ENCODE measurements at places on chromosomes 12 and 14.

GRCh38 chr14:69261761-69262331 lies 1.9 kb downstream of the GALNT16 start:
- peak; percentile 55 for DNase-seq

DNA sequence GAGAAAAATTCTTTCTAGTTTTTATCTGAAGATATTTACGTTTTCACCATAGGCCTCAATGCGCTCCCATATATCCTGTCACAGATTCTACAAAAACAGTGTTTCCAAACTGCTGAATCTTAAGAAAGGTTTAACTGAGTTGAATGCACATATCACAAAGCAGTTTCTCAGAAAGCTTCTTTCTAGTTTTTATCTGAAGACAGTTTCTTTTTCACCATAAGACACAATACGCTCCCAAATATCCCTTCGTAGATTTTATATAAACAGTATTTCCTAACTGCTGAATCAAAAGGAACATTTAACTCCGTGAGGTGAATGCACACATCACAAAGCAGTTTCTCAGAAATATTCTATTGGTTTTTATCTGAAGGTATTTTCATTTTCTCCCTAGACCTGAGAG lies 385.5 kb downstream of the ALG10 start:
- DNase-seq = no peak

GRCh38 chr14:60226298-60226697 lies 22.7 kb upstream of the PPM1A start:
- DNase-seq = no peak

DNA sequence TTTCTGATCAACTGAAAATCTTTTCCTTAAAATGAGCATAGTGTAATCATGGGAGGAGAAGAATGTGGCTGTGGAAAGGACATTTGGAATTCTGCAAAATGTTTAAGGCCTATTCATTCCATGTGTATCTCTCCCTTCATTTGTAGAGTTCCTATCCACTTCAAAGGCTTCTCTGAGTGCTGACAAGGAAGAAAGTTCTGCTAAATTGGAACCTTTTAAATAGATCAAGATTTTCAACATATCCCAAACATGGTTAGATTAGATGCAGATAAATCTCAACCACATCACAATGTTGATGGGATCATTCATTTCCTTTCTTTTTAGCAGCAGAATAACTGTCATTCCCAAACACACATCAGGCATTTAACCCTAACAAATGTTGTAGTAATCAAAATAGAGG lies 28.4 kb upstream of the SIX1 start:
- no peak for DNase-seq

DNA sequence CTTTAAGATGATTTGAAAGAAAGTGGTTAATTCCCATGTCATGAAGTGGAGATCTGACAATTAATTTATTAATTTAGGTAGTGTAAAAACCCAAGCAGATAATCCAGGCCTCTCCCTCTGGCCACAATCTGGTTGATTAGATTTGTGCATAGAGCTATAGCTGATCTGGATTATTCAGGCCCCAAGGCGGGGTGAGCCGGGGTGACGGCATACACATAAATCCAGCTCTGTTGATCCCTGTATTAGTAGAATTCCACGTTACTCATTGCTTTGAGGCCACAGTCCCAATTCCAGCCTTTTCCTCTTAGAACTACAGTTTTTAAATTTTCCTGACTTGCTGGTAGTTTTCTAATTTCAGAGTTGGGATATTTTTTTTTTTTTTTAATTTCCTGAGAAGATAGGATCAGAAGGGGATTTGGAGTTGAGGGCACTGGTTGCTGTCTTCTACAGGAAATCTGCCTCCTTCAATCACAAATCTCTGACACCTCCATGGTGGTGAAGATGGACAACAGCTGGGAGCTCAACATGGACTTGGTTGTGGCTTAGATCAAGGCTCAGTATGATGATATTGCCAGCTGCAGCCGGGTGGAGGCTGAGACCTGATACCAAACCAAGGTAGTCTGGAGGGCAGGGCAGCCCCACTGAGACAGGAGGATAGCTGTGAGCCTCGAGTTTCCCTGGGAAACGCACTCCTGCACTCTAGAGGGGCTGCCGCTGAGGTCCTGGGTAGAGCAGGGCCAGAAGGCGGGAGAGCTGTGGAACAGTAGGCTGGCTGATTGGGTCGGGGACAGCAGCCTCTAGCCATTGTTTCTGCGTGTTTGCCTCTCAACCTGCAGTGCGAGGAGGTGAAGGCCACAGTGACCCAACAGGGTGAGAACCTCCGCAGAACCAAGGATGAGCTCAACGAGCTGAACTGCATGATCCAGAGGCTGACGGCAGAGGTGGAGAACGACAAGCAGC lies 19.4 kb downstream of the KRT85 start:
- DNase-seq = no peak

GRCh38 chr14:20274062-20274461 lies 31.7 kb downstream of the TTC5 start:
- no peak for DNase-seq

DNA sequence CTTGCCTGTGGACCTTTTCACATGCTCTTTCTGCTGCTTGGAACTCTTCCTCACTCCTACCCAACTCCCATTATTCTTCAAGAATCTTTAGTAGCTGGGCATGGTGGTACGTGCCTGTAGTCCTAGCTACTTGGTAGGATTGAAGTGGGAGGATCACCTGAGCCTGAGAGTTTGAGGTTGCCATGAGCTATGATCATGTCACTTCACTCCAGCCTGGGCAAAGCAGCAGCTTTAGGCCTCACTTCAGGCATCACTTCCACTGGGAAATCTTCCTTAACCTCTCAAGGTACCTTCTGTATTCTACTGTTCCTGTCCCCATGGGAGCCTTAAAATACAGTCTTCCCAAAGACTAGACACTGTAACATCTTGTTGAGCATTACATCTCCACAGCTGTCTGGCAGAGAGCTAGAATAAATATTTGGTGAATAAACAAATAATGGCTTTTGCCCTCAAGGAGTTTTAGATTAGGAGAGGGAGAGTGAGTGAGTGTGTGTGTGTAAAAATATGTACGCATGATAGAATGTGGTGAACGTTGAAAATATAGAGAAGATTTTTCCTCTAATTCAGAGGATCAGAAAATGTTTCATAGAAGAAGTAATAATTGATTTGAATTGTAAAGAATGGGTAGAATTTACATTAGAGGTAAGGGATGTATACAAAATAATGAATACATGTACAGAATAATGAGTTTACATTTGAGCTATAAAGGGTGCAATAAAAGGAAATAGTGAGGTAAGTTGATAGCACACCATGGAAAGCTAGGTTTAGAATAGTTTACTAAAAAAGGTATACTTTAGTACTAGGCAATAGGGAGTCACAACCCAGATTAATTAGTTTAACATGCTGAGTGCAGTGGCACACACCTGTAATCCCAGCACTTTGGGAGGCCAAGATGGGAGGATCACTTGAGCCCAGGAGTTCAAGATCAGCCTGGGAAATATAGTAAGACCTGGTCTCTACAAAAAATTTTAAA lies 29.2 kb upstream of the BMAL2 start:
- DNase-seq = no peak

DNA sequence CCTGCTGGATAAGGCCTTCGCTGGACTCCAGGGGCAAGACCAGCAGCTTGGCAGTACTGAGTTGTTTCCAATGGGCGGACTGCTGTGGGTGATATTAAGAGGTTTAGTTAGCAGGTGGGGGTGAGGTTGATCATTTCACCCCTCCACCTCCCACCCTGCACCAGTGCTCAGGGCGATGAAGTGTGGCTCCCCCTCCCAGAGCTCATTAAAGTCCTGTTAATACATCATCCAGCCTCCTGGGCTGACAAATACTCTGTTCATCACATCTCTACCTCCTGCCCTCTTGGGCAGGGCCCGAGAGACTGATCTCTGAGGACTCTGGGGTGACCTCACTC lies 2.4 kb upstream of the FIGNL2 start:
- no peak for DNase-seq

- no peak for DNase-seq
These were observed 37.4 kb downstream of the RASSF8 start for GRCh38 chr12:25995906-25996305.

- DNase-seq = no peak
These were observed 4.0 kb downstream of the TMPO start for GRCh38 chr12:98519257-98519907.

GRCh38 chr12:121467638-121468498 lies 68.0 kb downstream of the RNF34 start:
- no peak for DNase-seq

- DNase-seq = no peak
These were observed 60.0 kb downstream of the PPP2R5C start for GRCh38 chr14:101821528-101821927.

- no peak for DNase-seq
These were observed 11.0 kb upstream of the IRF2BPL start for GRCh38 chr14:77039285-77040058.

- DNase-seq = no peak
These were observed 61.4 kb downstream of the KICS2 start for GRCh38 chr12:64160711-64161060.

- peak; percentile 72 for DNase-seq
These were observed 61.4 kb downstream of the VWF start for GRCh38 chr12:6062757-6063735.

- DNase-seq = no peak
These were observed 31.5 kb upstream of the GZMB start for GRCh38 chr14:24665440-24665991.

- peak; percentile 75 for DNase-seq
These were observed 811 bp downstream of the TMCC3 start for GRCh38 chr12:94649349-94650142.

DNA sequence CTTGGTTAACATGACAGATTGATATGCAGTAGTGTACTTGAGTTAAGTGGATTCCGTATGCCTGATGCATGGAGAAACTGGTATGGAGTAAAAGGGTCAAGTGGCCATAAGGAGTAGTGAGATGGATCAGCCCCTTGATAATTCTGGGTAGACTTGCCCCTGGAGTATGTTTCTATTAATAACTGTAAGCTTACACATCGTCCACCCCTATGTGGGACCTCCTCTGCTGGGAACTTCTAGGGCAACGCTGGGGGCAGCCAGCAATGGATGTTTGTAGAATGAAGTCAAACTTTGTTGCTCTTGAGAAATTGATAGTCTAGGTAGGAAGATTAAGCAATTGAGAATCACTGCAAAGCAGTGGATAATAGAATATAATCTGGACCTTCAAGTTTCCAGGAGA lies 3.5 kb downstream of the C12orf75 start:
- DNase-seq = no peak

DNA sequence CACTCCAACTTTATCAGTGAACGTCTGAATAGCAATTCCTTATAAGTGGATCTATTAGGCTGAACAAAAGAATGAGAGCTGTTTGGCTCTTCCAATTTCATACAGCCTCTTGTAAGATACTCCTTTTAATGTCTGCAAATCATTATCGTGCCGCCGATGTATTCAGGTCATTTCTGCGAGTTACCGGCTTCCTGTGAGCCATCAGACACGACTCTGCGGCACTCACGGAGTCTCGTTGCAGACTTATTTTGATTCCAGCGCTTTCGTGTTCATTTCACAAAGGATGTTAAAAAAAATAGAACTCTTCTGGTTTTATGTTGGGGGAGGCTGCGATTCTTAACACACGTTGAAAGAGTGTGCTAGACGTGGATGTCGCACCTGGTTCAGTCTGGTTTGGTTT lies 106.6 kb downstream of the GLT1D1 start:
- no peak for DNase-seq

DNA sequence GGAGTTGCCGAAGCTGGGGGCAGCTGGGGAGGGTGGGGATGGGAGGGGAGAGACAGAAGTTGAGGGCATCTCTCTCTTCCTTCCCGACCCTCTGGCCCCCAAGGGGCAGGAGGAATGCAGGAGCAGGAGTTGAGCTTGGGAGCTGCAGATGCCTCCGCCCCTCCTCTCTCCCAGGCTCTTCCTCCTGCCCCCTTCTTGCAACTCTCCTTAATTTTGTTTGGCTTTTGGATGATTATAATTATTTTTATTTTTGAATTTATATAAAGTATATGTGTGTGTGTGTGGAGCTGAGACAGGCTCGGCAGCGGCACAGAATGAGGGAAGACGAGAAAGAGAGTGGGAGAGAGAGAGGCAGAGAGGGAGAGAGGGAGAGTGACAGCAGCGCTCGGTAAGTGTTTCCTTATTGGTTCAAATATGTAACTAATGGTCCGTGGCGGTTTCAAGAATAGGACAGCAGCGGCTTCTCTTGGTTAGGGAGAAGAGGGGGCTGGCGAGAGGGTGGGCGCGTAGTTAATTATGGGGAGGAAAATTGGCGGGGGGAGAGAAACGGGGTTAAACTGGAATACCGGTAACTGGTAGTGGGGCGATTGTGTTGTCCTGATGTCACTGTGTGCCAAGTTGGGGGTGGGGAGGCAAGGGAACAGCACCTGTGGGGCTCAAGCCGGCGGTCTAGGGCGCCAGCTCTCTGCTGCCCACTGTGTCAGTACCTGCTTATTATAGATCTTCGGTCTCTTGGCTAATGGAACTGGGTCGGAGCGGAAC lies 8.4 kb downstream of the HOXC8 start:
- no peak for DNase-seq

GRCh38 chr14:88488081-88488480 lies 66.7 kb downstream of the PTPN21 start:
- DNase-seq = no peak

GRCh38 chr12:107109726-107110719 lies 16.7 kb upstream of the CRY1 start:
- no peak for DNase-seq

- peak; percentile 61 for DNase-seq
These were observed 1.8 kb downstream of the GLI1 start for GRCh38 chr12:57461276-57461916.

DNA sequence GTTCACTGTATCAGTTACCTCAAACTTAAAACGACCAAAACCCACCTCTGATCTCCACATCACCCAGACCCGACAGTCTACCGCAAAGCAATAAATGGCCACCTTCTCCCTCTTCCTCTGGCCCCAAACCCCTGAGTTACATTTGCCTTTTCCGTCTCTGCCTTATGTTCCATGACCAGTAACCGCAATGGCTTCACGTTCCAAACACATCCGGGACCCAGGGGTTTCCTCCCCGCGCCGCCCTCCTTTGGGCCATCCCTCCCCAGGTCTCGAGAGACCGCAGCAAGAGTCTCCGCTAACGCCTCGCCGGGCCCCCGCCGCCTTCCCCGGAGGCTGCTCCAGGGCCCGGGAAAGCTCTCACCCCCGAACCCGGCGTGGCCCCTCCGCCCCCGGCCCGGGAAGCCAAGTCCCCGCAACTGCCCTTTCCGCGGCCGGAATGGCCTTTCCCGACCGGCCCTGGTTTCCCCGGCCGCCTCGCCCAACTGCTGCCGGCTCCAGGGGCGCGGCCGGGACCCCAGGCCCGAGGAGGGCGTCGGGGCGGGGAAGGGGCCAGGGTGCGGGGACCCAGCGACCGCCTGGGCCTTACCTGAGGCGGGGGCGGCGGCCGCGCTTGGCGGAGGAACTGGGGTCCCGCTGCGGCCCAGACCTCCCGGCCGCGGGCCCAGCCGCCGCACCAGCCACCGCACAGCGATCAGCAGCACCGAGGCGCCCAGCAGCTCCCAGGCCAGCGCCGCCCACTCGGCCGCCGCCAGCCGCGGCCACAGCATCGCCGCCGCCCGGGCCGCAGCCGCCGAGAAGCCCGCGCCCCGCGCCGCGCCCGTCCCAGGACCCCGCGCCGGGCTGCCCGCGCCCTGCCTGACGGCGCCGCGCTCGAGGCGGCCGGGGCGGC lies at the start of gene ANKLE2:
ANKLE2 (minus strand) TSS at position 801 of the 889 bp plus-strand sequence; CDS start at position 767, 34 bp downstream.
- peak; percentile 52 for DNase-seq
